8988T (cell line): ENCODE measurements at places on chromosomes 2 and 18.

- no peak for DNase-seq
These were observed 160.1 kb upstream of the LRP1B start for GRCh38 chr2:142290931-142291330.

DNA sequence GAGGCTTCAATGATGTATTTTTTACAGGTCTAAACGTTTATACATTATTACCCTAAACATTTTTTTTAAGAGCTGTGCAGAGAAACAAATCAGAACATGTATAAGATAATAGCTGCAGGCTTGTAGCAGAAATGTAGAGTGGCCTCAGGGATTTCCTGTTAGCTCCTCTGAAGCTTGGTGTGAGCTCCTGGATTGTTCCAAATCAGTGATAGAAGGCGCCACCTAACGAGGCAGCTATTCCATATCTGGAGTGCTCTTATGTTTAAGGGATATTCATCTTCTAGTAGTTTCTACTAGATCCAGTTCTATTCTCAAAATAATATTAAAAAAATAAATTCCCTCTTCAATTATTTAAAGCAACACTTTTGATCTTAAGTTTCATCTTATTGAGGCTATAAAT lies 93.1 kb downstream of the LRP1B start:
- no peak for DNase-seq

GRCh38 chr2:48138898-48139297 lies 232.6 kb upstream of the FBXO11 start:
- DNase-seq = no peak

DNA sequence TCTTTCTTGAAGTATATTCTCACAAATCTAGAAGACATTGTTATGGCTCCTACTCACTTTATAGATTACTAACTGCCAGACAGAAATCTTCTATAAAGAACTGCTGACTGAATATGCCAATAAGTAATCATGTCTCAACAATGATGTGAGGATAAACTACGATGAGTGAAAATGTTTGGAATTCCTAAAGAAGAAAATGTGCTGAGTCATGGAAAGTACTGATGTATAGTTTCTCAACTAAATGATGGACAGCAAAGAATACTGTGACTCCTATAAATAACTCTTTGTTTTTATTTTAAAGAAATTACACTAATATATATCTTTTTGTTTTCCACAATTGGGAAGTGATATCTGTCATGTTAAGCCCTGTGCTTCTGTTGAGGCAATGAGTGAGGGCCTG lies 232.9 kb downstream of the LNPK start:
- DNase-seq = no peak

DNA sequence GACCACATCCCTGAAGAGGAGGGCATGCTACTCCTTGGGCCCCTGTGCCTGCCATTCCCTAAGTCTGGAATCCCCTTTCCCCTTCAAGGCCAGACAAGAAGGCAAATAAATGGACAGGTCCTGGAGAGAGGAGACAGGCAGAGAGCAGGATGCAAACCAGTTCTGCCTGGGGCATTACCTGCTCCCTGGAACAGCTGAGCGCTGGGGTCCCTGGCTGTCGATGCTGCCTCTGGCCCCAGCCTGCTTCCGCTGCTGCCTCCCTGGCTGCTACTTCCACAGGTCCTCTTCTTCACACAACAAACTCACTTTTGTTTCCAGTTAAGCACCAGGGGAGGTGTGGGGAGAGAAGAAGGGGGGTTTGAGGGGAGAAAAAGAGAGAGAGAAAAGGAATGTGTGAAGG lies 53.1 kb downstream of the SLC4A5 start:
- DNase-seq = no peak

DNA sequence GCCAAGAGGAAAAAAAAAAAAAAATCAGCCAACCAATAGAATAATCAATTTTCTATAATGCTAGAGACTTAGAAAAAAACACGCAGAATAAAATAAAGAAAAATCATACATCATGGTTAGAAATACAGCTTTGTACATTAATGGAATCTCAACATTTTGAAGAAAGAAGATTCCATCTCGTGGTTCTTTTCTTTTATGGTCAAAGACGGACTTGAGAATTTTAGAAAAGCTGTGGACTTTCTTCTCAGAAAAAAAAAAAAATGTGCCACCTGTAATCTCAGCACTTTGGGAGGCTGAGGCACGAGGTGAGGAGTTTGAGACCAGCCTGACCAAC lies 41.8 kb upstream of the ATIC start:
- DNase-seq = no peak

GRCh38 chr2:191670076-191670475 lies 7.9 kb upstream of the NABP1 start:
- DNase-seq = no peak

DNA sequence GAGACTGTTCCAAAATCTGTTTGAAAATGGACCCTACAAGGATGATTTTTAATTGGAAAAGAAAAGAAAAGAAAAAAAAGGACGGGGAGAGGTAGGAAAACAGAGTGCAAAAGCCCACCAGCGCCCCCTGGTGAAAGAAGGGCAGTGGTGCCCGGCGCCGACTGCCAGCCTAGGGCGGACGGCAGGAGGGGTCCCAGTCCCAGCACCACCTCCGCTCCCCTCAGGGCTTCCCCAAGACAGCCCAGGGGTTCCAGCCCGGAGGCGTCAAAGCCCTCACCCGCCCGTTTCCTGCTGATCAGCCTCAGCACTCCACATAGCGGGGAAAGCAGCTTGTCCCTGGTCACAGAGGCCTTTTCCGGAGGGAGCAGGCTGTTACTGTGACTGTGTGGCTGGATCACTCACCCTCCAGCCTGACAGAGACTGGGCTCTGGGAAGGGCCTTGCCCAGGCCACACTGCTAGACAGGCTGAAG lies 213.9 kb downstream of the TFCP2L1 start:
- peak; percentile 90 for DNase-seq

- DNase-seq = no peak
These were observed 84.1 kb upstream of the SLC8A1 start for GRCh38 chr2:40535972-40536371.

- no peak for DNase-seq
These were observed 22.6 kb downstream of the RAD51AP2 start for GRCh38 chr2:17495590-17495989.

DNA sequence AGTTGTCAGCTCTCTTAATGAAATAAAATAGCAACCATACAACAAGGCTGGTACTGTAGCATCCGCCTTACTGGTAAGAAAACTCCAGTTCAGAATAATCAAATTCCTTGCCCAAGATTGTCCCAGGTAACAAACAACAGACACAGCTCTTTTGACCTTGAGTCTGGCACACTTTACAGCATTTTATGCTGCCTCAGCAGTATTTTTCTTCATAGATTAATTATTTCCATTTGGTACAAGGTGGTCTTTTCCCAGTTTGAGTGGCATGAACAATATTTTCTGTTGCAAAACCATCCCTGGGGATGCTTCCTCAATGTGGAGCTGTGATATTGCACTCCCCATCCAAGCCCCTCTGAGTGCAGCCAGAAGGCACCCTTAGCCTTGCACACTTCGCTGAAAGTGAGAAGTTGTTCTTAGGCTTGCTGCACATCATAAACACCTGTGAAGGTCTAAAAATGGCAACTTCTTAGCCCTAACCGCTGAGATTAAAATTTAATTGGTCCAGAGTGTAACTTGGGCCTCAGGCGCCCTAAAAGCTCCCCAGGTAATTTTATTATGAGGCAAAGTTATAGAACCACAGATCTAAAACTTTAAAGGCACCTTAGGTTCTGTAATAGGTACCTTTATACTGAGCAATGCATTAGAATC lies 523.3 kb downstream of the CMPK2 start:
- no peak for DNase-seq

DNA sequence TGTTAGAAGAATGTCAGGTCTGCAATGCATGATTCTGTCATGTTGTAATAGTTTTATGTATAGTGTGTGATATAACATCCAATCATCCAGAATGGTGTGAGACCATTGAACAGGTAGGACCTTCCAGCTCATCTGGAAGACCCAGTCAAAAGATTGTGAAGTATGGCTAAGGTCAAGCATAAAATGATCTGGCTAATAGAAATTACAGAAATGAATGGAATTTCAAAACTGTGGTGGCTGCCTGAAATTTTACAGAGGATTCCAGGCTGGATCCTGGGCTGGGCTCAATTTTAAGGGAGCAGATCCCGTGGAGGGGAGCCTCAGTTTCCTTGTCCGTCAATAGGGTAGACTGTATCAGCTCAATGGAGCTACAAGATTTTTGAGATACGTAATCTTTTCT lies 39.1 kb downstream of the ACKR3 start:
- no peak for DNase-seq

- no peak for DNase-seq
These were observed 53.5 kb upstream of the C2orf15 start for GRCh38 chr2:99088017-99088416.

GRCh38 chr2:224009605-224010315 lies 29.3 kb downstream of the SERPINE2 start:
- no peak for DNase-seq

DNA sequence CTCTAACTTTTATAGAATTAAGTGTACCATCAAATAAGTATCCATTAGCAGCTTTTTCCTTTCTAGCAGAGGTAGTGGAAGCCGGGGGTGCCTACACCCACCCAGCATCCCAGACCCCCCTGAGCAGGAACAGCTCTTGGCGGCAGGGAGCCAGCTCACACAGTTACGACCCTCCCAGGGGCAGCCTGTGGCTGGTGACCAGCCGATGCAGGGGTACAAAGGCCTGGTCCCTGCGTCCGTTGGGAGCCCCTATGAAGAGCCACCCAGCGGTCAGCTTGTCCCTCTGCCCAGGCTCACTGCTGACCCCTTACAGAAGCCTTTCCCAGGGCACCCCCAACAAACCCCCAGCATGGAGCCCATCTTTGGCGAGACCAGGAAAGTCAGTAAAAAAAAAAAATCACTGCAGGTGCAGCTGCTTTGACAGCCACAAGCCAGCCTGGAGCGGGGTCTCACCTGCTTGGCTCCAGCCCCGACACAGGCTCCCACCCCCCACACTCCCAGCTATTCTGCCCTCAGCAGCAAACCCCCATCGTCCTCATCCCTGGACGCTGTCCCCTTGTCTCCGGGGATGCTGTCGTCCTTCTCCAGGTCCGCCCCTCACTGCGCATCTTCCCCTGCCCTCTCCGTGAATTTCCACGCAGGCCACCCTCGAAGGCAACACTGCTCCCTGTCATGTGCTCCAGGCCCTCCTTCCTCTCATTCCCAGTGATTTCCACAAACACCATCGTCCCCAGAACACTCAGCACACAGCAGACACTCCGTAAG lies 43.1 kb downstream of the GPC1 start:
- no peak for DNase-seq

- no peak for DNase-seq
These were observed 439.8 kb upstream of the LYPD1 start for GRCh38 chr2:133109772-133110171.

DNA sequence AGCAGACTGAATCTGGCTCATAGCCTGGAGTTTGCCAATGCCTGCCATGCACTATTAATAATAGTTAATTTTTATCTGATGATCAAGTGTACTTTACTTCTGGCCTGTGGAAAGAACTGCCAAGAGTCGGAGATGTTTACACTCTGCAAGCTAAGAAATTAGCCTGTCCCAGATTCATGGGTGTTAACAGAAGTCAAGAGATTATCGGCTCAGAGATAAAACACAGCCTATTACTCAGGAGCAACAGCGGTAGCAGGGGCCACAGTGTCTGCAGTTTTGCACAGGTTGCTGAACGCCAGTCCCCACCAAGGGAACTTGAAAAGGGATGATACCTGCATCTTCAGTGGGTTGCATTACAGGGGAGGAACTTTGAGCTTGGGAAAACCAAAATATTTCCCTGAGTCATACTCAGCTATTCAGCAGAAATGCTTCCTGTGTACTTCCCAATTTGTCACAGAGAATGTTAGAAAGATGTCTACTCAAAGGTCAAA lies 4.3 kb upstream of the ADI1 start:
- DNase-seq = peak; percentile 48

GRCh38 chr18:12236934-12237832 lies 17.0 kb upstream of the CIDEA start:
- peak; percentile 70 for DNase-seq

- no peak for DNase-seq
These were observed 186.2 kb upstream of the MEX3C start for GRCh38 chr18:51383711-51384110.

GRCh38 chr2:26489213-26489850 lies 11.4 kb upstream of the OTOF start:
- no peak for DNase-seq
